Neural progenitor cell (in vitro differentiated cells): ENCODE measurements at places on chromosomes 3 and 15.

DNA sequence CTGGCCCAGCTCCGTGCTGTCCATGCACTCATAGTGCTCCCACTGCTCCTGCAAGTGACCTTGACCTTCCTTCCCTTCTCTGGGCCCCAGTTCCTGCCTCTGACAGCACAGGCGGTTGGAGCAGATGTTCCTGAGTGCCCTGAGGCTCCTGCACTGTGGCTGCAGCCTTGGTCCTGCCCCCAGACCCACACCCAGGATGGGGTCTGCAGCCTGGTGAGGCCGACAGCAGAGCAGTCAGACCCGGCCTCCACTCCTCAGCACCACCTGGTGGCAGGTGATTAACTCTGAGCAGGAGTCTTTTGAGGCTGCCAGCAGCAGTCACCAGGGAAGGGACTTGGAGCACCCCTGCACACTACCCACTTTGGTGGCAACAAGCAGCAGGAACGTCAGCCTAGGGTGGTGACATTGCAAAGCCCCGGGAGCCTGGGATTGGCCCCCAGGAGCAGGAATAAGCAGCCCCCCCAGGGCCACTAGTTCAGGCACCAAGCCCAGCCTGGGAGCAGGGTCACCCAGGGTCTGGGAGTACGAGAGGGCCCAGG is 64.6 kb downstream of the CYP11A1 start:
- peak; percentile 80 for DNase-seq

DNA sequence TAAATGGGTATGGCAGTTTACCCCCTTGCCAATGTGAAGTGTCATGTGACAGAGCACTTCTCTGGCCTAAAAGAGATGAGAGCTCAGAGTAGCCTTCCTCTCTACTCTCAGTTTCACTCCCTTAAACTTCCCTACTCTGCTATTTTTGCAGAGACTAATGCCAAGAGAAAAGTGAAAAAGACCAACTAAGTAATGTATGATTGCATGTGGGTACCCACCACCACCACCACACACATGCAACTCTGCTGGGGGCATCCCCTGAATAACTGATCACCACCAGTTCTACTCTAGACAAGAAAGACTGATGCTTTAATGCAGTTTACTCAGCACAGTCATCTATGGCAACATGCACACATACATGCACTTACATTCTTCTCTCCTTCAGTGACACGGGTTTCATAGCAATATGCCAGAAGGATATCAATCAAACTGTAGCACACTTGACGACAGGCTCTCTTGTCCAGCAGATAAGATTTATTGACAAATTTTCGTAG is 31.3 kb downstream of the SHQ1 start:
- no peak for DNase-seq

DNA sequence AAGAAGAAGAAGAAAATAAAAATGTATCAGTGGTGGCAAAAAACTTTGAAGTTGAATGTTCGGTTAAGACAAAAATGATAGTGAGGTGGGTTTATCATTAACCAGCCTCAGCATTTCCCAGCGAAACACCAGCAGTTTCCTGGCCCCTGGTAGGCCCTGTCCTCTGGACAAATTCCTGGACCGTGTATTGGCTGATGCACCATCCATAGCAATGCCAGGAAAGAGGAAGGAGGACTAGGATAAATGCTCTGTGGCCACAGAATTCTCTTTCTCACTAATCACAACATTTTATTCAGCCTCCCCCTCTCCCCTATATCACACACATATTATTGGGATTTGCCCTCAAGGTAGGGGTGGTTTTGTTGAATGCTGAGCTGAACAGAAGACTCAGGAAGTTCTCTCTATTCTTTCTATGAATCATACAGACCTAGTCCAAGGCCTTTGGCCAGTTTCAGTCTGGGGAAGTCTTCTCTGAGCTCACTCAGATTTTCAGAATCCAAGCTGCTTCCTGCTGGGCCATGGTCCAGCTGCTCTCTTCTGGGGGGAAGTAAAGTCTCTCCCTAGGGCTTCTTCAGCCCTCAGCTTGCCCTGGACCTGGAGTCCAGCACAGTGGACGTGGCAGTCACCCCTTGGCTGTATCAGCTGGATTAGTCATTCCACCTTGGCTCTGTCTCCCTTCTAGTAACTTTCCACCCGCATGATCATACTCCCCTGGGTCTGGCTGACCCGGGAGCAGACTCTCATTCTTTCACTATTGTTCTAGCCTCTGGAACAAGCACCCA is 27.6 kb downstream of the SLC28A1 start:
- no peak for DNase-seq

DNA sequence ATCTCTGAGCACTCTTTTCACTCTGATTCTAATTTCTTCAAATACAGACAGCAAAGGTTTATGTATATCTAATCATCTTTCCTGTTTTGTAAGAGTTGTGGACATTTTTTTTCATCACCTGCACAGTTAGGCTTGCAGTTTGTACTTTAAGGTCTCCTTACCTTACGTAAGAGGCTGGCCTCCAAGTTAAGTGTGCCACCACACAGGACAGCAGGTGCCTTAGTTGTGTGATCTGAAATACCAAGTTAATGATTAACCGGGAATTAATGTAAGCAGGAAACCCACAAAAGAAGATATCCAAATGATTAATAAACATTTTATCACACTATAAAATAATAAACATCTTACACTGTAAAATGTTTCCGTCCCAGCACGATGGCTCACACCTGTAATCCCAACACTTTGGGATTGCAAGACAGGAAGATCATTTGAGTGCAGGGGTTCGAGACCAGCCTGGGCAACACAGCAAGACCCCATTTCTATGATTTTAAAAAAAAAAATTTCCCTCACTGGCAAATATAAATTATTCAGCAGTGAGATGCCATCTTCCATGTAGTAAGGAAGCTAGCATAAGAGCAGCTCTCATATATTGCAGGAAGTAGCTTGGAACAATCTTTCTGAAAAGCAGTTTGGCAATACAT is 87.7 kb upstream of the LIMD1 start:
- DNase-seq: no peak

GRCh38 chr3:147945968-147946519 is 536.9 kb downstream of the ZIC1 start:
- peak; percentile 23 for DNase-seq

DNA sequence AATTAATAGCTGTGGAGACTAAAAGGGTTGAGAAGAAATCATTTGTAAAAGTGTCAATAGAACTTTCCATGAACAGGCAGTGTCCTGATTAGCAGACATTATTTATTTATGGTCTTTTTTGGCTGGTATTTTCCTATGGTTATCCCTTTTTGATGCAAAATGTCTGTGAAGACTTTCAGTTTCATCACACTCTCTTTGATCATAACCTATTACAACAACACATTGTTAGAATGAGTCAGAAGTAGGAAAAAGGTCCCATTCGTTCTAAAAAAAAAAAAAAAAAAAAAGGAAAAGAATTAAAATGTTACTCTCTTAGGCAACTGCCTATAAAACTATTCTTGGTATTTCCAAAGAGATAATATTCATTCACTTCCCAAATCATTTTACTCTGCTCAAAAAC is 62.1 kb downstream of the SLC49A4 start:
- DNase-seq: no peak

GRCh38 chr3:113698956-113699355 is 2.5 kb upstream of the USF3 start:
- peak; percentile 21 for DNase-seq
